ENCODE measurements at places on chromosomes 13 and 19.
A peak's percentile ranks its signal among the peaks of the same experiment; 100 is the strongest.

DNA sequence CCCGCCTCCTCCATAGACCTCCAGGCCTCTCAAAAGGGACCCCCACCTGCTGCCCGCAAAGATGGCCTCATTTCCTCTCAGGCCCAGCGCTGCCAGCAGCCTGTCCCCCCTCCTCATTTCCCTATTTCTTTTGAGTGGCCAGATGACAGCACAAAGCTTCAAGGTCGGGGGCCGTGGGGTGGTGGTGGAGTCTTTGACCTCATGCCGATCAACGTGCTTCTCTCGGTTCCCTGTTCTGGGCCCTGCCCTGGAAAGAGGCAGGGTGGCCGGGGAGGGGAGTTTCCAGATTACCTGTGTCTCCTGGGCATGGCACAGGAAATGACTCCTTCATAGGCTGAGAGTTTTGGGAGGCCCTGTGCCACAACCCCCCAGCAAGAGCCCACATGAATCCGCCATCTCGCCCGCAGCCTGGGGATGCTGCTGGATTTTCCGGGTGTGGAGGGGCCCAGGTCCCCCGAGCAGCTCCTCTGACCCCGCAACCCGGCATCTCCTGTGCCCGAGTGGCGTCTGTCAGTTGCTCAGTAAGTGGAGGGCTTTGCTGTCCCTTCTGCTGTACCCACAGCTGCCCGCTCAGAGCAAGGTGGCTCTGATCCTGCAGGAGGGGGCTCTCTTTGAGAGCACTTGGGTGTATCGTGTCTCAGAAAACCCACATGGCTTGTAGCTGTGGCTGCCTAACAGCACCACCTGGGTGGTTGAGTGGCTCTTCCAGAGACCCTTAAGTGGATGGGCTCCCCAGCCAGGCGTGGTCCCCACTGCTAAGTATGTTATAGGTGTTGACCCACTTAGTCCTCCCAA lies 139.4 kb downstream of the SIPA1L3 start:
- peak; percentile 72 for DNase-seq

- no peak for DNase-seq
Measured at GRCh38 chr19:53463263-53463662, 4.3 kb upstream of the ZNF813 start.

DNA sequence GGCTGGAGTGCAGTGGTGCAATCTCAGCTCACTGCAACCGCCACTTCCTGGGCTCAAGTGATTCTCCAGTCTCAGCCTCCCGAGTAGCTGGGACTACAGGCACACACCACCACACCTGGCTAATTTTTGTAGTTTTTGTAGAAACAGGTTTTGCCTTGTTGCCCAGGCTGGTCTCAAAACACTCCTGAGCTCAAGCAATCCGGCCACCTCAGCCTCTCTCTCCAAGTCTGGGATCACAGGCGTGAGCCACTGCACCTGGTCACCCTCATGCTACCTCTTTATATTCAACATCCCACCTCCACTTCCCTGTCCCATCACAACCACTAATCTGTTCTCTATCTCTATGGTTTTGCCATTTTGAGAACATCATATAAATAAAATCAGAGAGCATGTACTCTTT lies 155.7 kb downstream of the PTPRS start:
- no peak for DNase-seq

DNA sequence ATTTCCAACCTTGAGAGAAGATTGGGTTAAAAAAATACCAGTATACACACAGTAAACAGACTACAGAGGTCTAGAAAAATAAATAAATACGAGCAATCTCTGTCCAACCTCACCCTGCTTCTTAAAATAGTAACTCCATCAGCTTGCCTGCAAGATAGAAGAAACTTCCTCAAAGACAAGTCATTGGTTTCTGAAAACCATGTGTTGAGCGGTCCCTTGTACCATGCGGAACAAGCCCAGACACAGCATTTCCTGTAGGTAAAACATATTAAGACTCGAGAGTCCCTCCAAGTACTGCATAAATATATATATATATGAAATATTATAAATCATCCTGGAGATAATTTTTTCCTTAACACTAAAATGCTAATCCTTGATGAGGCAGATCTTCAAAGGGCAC lies 157.4 kb downstream of the MZT1 start:
- no peak for DNase-seq

DNA sequence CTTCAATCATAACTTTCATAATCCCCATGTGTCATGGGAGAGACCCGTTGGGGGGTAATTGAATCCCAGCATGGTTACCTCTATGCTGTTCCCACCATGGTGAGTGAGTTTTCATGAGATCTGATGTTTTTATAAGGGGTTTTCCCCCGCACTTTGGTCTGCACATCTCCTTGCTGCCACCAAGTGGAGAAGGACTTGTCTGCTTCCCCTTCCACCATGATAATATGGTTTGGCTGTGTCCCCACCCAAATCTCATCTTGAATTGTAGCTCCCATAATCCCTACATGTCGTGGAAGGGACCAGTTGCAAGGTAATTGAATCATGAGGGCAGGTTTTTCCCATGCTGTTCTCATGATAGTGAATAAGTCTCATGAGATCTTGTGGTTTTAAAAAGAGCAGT lies 524.9 kb downstream of the SLITRK5 start:
- DNase-seq, result no peak

GRCh38 chr19:5913739-5914357 lies at the start of gene CAPS:
CAPS (plus strand) TSS chr19:5914254; CDS start chr19:5914407, 153 bp downstream.
- DNase-seq, result no peak

DNA sequence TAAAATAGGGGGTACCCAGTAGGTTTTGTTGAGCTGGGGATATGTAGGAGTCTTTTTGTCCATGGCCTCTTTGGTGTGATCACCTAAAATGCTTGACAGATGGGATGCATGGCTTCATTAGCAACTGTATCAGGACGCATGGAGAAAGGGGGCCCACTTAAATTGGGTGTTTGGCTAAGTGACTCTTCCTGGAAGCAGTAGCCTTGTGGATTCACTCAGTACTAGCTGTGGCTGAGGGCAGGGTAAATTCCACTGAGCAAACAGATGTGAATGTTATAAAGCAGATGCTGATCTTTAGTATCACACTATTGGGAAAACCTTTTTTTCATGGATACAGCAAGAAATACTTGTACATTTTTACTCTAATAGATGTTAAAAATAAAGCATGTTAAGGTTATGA lies 140.0 kb downstream of the FGF14 start:
- no peak for DNase-seq

DNA sequence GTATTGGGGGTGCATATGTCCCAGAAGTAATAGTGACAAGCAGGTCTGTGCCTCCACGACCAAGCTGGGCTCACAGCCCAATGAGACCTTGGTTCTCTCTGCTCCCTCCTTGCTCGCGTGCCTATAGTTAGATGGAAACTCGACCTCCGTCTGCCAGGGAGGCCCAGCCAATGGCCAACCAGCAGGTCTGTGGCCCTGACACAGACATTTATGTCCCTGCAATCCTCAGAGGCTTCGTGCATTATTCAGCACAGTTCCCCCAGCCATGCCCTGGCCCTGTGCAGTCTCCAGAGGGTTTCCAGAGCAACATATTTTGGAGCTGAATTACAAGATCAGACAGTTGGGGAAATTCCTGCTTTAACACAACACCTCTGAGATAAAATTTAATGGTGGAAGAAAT lies 105.1 kb downstream of the UQCRFS1 start:
- DNase-seq, result no peak

All from CD4-positive, alpha-beta T cell treated with Interleukin-1 beta for 1 hour (primary cell).